ENCODE measurements at places on chromosomes 3 and 15.

- DNase-seq, result no peak
Observed at GRCh38 chr3:43747641-43748040, 56.9 kb downstream of the ABHD5 start.

DNA sequence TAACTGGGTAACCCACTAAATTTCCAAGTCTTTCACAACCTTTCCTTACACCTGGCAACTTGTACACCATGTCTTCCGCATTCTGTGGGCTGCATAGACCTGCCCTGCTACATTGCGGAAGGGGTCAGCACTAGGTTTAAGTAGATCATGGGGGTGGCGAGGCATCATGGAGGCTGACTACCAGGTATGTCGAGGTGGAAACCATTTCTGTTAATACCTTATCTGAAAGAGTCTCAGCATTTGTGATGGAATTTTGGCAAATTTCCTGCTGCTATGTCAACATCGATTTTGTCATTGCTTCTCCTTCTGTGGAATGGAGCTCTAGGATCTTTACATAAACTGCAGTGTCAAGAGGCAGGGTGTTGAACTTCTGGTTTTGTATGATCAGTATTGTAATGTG is 187.2 kb downstream of the GHSR start:
- no peak for DNase-seq

DNA sequence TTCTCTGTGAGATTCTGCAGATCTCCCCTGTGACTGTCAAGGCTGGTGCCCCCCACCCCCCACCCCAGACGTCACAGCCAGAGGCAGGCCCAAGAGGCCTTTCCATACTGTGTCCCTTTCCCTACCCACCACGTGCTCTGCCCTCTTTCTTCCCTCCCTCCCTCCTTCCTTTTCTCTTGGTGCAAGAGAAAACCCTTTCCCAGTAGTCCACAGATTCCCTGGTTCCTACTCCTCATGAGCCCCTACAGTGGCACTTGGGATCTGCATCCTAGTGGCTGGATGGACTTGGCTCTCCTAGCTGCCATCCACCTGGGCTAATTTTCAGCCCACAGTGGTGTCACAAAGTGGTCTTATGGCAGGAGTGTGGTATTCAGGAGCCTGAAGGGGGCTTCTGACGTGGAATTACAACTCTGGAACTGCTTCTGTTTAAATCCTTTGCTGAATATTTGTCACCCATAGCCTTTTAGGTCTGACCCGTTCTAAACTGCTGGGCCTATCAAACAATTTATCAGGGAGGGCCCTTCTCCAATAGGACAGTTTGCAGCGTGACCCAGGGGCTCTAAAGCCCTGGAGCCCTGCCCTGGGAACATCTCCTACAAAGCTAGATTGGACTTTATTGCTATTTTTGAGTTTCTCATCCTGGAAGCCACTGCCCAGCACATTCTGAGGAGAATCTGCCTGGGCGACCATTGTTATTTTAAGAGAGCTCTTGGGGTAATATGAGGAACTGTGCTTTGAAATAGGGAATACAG is 35.3 kb downstream of the KLF13 start:
- DNase-seq, result no peak

DNA sequence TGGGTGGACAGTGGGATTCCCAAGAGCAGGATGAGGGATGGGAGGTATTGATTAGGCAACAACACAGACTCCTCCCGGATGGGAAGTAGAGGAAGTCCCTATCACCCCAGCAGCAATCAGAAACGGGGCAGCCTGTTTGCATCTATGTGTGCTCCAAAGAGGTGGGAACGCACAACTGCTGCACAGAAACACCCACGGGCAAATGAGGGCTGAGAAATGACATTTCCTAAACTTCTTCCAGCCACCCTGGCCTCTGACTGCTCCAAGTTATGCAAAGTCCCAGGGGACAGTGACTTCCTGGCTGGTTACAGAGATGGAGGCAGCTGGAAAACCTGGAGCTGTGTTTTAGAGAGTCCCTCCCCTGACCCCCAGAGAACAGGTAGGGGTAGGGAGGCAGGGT is 42.6 kb downstream of the HCN4 start:
- no peak for DNase-seq

DNA sequence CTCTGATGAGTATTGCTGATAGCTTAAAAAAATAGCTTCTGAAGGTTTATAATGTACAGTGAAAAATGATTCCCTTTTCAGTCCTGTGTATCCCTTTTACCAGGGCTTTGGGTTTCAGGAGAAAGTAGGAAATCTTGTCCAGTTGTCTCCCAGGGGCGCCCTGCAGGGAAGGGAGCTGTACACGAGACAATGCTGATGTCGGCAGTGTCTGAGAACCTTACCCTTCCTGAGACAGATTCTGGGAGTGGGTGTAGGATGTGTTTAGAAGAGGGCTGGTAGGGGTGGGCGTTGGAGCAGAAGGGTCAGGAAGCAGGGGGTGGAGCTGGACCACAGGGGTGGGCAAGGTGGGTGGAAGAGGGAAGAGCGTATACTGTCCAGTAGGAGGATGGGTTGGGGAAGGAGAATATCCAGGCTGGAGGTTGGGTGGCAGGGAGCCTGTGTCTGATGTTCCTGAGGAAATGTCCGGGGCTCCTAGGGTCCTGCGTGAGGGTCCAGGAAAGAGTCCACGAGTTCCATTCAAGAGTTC is 5.6 kb downstream of the THPO start:
- DNase-seq, result no peak

GRCh38 chr3:13786811-13787210 is 93.1 kb downstream of the WNT7A start:
- no peak for DNase-seq

- DNase-seq, result no peak
Observed at GRCh38 chr3:175187586-175187985, 328.5 kb downstream of the NAALADL2 start.

DNA sequence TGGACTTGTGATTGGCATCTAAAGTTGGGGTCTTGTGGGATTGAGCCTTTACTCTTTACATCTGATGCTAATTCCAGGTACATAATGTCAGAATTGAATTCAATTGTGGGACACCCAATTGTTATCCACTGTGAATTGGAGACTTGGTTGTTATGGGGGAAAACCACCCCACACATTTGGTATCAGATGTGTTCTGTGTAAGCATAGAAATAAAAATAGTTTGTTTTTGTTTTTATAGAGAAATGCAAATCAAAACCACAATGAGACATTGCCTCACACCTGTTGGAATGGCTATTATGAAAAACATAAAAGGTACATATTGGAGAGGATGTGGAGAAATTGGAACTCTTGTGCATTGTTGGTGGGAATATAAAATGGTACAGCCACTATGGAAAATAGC is 58.5 kb downstream of the CPA3 start:
- no peak for DNase-seq

DNA sequence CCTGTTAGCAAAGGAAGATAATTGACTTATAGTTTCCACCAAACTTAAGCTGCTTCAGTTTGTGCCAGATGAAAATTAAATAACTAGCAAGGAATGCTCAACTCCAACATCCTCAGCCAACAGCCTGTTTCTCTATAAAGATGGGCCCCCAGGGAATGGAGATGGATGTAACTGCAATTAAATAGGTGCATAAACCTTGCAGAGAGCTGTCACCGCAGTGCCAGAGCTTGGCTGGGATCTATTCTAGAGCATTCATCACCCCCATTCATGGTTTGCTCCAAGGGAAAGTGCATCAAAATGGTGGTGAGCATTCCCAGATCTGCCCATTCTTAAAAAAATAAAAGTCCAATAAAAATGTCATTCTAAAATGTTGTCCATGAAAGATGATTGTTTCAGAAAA is 19.7 kb upstream of the RORA start:
- DNase-seq, result no peak

GRCh38 chr3:120143676-120144075 is 49.4 kb upstream of the GSK3B start:
- no peak for DNase-seq

DNA sequence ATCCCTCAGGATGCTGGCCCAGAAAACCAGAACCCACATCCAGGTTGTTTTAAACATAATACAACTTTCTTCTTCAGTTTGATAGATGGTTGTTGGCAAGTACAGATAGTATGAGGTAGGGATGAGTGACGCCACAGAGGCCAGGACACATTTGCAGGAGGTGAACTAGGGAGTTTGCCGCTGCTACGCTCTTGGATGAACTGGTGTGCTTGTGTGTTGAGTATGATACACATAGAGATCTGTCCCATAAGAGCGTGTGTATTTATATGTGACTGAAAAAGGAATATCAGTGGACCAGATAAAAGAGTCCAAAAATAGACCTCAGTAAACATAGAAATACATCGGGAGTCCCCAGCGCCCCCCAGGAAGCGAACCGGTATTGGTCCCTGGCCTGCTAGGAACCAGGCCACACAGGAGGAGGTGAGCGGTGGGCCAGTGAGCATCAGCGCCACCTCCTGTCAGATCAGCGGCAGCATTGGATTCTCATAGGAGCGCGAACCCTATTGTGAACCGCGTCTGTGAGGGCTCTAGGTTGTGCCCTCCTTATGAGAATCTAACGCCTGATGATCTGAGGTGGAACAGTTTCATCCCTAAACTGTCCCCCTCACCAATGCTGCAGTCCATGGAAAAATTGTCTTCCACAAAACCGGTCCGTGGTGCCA is 98.1 kb downstream of the LRRK1 start:
- DNase-seq, result no peak

DNA sequence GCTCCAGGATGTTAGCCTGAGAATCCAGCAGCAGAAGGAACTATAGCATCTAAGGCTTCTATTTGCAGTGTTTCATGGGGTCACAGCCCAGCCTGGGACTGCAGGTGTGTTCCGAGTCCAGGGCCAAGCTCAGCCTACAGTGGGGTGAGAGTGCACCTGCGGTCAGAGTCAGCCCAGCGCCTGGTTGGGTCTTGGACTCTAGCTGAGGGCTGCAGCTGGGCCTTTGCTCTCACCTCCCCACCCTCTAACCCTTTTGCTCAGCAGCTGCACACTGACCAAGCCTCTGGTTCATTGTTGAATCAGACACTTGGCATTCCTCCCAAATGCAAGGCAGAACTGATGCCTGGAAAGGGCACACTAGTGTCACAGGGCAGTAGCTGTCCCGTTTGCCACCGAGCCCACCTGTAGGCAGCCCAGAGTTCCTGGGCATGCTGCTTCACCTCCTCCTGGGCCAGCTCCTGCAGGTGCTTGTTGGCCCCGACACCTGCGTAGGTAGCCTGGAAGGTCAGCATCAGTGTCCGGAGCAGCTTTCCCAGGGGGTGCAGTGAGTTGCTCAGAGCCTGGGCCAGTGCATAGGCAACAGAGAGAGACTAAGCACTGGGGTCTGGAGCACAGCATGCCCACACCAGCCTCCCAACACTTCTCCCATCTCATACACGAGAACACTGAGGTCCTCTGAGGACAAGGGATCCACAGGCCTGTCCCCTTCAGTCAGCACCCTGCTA is 17.5 kb downstream of the ALS2CL start:
- no peak for DNase-seq

DNA sequence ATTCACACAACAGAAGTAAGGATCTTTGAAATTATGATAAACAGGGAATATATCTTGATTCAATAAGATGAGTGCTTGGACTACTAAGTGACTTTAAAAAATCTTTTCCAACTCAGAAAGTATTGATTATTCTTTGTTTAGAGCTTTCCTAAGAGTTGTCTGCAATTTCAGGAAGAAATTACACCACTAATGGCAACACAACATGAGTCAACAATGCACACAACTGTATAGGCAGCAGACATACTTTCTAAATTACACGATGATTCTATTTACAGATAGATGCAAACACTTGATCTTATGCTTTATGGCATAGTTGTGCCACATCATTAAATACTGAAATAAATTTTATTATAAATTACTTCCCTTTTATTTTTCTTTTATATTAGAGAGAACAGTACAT is 4.4 kb downstream of the NAA50 start:
- DNase-seq, result no peak

GRCh38 chr15:41990691-41991090 is 18.3 kb upstream of the EHD4 start:
- no peak for DNase-seq

DNA sequence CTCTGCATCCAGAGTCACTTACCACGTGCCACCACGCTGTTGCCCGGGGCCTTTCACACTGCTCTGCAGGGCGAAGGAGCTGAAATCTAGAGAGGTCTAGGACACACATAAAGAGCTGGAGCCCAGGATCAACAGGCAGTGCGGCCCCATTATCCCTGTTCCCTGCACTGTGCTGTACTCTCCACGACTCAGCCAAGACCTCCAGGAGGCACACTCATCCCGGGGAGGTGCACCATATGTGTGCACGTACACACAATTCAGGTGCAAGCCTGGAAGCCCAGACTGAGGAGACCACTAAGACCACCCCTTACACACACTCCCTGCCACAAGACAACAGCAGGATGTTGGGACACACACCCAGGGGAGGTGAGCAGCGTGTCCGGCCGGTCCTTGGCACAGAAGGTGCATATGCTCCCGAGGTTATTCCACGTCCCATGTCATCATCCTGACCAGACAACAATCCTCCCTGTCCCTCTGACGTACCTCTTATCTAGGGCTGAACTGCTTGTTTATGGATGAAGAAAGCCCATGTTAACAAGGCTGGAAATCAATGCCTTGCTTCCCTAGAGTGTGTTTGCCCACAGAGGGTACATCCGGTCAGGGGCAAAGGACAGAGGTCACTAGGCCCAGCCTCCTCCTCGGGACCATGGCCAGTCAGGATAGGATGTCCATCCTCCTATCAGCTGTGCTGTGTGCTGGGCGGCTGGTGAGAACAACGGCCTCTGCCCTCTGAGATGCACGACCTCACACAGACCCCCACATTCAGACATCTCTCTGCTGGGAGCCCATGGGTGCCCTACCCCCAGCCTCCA is 16.1 kb downstream of the KLF15 start:
- DNase-seq, result no peak

- no peak for DNase-seq
Observed at GRCh38 chr3:12588039-12589009, 31.4 kb downstream of the MKRN2 start.

DNA sequence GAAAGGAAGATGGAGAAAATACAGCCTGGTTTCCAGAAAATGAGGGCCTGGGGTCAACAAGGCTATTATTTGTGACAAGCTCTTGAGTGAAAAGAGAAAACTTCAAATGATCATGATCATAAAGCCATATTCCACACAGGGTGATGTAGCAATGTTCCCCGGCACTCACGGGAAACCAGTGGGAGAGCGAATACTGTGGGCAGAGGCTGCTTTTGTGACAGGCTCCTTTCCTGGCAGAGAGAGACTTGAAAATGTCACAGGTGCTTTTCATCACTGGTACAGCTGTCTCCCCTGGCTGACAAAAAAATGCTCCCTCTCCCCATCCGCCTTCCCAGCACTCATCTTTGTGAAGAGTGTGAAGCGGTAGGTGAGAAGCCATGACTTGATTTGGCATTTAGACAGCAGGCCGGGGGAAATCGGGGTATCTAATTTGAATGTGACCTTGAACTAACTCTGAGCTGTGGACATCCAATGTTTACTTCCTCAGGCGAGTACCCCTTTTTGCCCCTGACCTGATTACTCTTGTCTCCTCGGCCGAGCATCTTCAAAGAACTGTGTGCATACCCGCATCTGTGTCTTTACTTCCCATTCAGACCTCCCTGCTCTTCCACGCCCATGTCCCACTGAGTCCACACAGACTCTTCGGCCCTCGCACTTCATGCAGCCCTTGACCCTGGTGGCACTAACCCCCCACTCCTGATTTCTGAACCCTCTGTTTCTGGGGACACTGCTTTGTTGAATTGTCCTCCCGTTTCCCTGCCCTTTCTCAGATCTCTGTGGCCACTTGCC is 23.2 kb downstream of the CA12 start:
- no peak for DNase-seq

GRCh38 chr3:36540888-36541518 is 160.7 kb downstream of the STAC start:
- no peak for DNase-seq
